ENCODE measurements at places on chromosomes 3 and 15.

GRCh38 chr3:171088964-171089754, 62.6 kb upstream of the SLC2A2 start:
- no peak for DNase-seq

GRCh38 chr15:89566181-89566580, 9.1 kb upstream of the TICRR start:
- DNase-seq, result peak; percentile 28

- peak; percentile 78 for DNase-seq
Observed at GRCh38 chr15:50330921-50331320, 24.1 kb downstream of the GABPB1 start.

- peak; percentile 72 for DNase-seq
Observed at GRCh38 chr3:12175844-12176453, 17.2 kb upstream of the TIMP4 start.

- DNase-seq, result no peak
Observed at GRCh38 chr15:63070681-63071129, 28.2 kb downstream of the TPM1 start.
